ENCODE measurements at places on chromosomes 2 and 18.

DNA sequence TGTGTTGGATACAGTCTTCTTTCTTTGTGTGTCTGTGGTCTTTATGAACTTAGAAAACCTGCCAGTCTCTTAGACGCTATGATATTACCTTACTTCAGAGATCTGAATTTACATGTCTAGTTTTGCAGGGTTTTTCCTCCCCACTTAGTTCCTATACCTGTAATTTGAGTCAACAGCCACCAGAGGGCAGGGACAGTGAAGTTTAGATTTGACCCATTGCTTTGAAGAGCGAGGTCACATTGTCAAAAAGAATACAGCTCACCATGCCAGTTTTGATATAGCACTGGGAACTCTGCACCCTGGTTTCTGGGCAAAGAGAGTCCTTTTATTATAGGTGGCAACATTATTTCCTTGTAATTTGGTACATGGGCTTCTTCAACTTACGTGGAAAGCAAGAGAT is 102.3 kb downstream of the MAPK4 start:
- DNase-seq, result no peak

- peak; percentile 43 for DNase-seq
Measured at GRCh38 chr2:171598713-171599319, 76.5 kb downstream of the CYBRD1 start.

DNA sequence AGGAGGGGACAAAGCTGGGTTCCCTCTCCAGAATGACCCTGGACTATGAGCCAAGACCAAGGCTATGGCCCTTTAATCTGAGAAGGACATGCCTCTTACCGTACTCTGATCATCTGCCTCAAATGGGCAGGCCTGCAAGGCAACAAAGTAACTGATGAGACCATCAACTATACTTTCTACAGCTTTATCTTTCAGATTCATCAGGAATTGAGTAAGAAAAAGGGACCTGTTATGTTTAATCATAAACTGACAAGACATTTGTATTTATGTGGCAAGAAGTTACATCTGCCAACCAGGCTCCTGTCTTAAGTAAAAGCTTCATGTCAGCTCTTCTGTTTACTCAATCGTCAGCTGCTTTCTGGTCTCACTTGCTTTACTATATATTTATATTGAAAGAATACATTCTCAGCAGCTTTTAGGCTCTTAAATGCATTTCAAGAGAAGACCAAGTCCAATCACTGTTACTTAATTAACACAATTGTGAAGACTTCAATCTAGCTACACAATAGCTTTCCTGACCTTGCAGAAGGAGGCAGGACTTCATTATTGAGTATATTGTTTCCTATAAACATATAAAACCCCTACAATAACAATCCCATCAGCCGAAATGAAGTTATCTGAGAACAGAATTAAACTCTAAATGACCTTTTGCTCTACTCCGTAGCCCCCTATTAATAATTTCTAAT is 163.8 kb downstream of the ETAA1 start:
- DNase-seq, result no peak

DNA sequence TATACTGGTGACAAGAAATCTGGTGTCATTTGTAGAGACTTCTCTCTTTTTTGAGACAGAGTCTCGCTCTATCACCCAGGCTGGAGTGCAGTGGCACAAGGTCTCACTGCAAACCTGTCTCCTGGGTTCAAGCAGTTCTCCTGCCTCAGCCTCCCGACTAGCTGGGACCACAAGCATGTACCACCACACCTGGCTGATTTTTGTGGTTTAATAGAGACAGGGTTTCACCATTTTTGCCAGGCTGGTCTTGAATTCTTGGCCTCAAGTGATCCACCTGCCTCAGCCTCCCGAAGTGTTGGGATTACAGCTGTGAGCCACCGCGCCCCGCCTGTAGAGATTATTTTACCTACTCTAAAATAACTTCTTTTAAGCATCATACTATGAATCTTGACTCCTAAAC is 6.5 kb downstream of the HNRNPLL start:
- no peak for DNase-seq

DNA sequence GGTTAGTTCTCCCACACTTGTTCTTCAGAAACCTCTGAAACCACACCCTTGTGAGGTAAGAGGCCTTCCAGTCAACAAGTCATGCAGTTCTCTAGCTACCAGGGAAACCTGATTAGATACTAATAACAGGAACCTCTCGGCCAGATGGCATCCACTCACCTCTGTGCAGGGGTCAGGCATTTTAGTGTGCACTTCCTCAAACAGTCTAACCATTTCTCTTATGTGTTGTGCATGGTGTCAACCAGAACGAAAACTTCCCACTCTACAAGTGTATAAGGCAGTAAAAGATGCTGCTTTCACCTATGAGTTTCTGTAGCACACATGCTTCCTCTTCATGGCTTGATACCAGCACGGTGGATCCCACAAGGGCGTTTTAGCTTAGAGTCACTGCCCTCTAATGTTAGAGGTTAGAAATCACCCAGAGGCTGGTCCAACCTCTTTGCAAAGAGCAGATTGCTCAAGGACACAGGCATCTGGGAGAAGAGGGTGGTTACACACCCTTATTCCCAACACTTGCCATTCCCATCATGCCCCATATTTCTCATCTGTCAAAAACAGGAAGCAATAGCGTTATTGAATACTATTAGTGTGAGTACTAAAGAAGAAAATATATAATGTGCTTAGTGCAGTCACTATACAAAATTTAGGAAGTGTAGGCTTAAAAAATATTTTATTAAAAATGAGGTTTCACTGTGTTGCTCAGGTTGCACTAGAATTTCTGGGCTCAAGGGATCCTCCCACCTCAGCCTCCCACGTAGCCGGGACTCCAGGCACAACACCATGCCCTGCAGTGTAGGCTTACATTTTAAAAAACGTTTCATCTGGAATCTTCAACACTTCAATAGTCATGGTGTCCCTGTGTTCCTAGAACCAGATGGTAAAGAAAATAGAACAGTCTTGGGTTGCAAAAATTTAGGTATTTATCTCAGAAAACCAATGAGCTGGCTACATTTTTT is 34.5 kb upstream of the RAB31 start:
- no peak for DNase-seq

- DNase-seq, result no peak
Measured at GRCh38 chr2:79189465-79189864, 29.9 kb upstream of the REG3A start.

- no peak for DNase-seq
Measured at GRCh38 chr18:36675076-36675475, 153.7 kb downstream of the TPGS2 start.

DNA sequence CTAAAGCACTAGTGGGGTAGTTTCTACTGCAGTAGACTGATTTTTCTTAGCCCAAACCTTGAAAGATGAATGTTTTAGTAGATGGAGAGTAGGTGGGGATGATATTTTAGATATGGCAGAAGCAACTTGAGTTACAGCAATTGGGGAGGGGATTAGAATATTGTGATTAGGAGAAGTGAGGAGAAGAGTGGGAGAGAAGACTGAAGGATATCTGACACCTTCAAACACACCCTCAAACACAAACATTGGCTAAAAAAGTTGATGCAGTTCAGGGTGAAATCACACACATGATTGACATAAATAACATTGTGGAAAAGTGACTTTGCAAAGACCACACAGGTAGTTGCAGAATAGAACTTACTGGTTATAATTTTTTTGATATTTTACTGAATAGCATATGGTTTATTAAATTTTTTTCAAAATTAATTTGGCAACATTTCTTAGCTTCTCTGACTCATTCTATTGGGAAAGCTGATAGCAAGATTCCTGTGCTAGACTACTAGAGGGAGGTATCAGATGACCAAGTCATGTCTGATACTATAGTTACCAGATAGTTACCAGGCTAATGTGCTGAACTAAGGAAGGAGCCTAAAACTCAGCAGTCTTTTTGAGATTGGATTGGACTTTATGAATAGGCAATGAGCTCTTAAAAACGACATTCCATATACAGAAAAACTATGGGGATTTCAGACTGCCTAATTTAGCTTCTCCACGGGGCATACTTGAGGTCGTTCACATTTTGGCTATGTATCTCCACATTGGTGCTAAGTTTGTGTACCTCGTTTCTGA is 73.0 kb downstream of the ACTR3 start:
- no peak for DNase-seq

- DNase-seq, result no peak
Measured at GRCh38 chr2:120539937-120540718, 194.2 kb downstream of the INHBB start.

- peak; percentile 42 for DNase-seq
Measured at GRCh38 chr2:46535360-46535759, 56.0 kb downstream of the TMEM247 start.

GRCh38 chr18:39942702-39943101 is 2012.3 kb upstream of the PIK3C3 start:
- no peak for DNase-seq

DNA sequence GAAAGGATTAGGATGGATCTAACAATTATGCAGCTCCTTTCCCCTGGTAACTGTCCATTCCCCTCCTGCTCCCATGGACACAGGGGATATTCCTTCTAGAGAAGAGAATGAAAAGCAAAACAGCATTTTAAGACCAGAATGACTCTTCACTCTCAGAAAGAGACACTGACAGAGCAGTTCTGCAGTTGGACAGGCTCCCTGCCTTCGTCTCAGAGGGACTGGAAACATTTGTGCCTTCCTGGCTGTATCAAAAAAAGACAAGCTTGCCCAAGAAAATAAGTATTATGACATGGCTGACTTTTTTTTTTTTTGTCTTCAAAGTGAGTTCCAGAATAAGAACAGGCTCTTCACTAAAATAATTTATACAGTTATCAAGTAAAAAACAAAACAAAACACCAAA is 9.5 kb downstream of the PID1 start:
- DNase-seq, result no peak

DNA sequence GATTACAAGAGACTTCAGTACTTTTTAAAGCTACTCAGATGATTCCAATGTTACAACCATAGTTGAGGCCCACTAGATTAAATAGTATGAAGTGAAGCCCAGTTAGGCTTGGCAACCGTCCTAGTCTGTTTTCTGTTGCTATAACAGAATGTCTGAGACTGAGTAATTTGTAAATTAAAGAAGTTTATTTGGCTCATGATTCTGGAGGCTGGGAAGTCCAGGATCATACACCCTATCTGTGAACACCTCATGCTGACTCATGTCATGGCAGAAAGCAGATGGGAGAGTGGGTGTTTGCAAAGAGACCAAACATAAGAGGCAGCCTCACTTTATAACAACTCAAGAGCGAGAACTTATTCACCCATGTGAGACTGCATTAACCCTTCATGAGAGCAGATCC is 63.1 kb downstream of the CCDC150 start:
- DNase-seq, result no peak

GRCh38 chr2:220533485-220533884 is 906.1 kb downstream of the SLC4A3 start:
- no peak for DNase-seq

- no peak for DNase-seq
Measured at GRCh38 chr2:230885463-230886130, 20.9 kb downstream of the ITM2C start.

- DNase-seq, result no peak
Measured at GRCh38 chr2:231894566-231895380, 31.4 kb downstream of the NPPC start.

- DNase-seq, result no peak
Measured at GRCh38 chr2:134692499-134692898, 26.3 kb downstream of the TMEM163 start.

DNA sequence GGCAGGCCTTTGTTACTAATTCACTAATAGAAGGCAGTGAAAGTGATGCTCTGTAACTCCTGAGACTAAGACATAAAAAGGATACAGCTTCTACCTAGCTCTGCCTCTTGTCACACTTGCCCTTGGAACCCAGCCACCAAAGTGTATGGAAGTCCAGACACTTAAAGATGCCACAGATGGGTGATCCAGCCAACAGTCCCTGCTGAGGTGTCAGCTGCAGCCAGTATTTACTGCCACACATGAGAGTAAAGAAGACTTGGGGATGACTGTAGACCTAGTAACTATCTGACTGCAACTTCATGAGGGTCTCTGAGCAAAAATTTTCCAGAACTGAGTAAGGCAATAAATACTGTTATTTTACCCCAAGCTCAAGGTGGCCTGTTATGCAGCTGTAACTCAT is 8.8 kb downstream of the IMMT start:
- DNase-seq, result no peak

GRCh38 chr2:65662654-65663432 is 230.4 kb upstream of the SPRED2 start:
- no peak for DNase-seq

DNA sequence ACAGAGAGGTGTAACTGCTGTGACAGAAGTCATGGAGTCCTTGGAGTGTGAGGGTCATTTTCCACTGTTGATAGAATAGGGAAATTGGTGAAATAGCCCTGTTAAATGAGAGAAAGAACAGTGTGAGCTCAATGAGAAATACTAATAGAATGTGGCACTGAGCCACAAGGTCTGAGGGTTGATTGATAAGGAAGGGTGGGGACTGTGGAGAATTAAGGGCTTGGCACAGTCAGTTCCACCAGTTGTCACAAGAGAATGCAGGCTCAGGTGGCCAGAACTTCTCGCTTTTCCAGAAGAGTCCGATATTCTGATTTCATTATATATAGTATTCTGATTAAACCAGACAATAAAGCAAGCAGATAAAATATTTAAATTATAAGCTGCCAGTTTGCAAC is 9.1 kb upstream of the IL1RN start:
- DNase-seq, result no peak

DNA sequence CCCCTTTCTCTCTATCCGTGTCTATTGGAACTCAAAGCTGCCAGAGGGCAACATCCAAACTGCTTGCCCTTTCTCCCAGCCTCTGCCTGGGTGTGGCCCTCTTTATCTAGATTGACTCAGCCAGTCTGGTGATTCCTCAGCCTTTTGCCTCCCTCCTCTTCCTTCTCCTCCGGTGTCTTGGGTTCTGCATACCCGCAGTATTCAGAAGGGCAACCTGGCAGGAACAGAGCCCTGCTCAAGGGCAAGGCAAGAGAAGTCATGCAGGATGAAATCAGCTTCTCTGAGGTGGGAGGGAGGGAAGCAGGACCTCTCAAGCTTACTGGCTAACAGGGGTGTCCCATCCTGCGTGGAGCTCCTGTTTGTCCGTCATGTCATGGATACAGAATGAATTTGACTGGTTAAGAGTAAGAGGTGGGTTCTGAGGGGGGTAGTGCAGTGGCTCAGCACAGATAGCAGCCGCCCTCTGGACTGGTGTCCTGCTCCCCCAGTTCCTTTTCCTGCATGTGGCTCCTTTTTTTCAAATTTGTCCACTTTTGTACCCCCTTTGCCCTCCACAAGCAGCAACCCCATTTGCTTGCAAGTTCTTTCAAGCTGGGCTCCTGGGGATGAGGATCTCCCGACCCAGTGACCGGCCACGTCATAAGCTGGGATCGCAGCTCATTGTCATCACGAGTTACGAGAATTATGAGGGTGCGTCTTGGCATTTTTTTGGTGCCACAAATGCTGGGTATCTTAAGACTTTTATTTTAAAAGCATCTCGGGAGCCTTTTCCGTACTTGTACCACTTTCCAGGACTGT is 154.1 kb downstream of the FHOD3 start:
- no peak for DNase-seq
